ENCODE measurements at places on chromosomes 16 and 17. TPM values are rescaled to one million over a fixed set of nuclear protein-coding genes. Genes with fewer than 3 reads are reported as not detected.

SLC12A3 gene
- not detected for total RNA-seq

- no peak overlapping the region for H3K27ac ChIP-seq
- H3K4me1 ChIP-seq: peaks cover 41% of the 10 kb centered on the region
- H3K4me3 ChIP-seq: no peak overlapping the region
- DNase-seq: no peak
- H3K36me3 ChIP-seq: no peaks in the 10 kb centered on the region
Observed at GRCh38 chr17:67375716-67376115, 1.4 kb upstream of the PITPNC1 start.

CUEDC1 gene
- total RNA-seq: 0.61 TPM

GRCh38 chr17:73643852-73644144 lies 447 bp downstream of the SDK2 start:
- DNase-seq: no peak
- peaks cover 11% of the 10 kb centered on the region for H3K27me3 ChIP-seq
- no peaks in the 10 kb centered on the region for H3K36me3 ChIP-seq
- peaks cover 5% of the 10 kb centered on the region for H3K4me1 ChIP-seq
- H3K27ac ChIP-seq: no peak overlapping the region
- H3K4me3 ChIP-seq: no peak overlapping the region

GRCh38 chr16:19135896-19136438 lies 22.2 kb downstream of the ITPRIPL2 start:
- no peak overlapping the region for H3K4me3 ChIP-seq
- no peaks in the 10 kb centered on the region for H3K36me3 ChIP-seq
- no peaks in the 10 kb centered on the region for H3K27me3 ChIP-seq
- H3K4me1 ChIP-seq: no peaks in the 10 kb centered on the region
